ENCODE measurements at places on chromosomes 5 and 9. TPM values are rescaled to one million over a fixed set of nuclear protein-coding genes. Genes with fewer than 3 reads are reported as not detected.

MARCHF3 gene
- 7.8 TPM for total RNA-seq

PRXL2C gene
- total RNA-seq = 19.5 TPM

ARSK gene
- total RNA-seq = 2.6 TPM

FAM114A2 gene
- total RNA-seq = 21.1 TPM

TMEM174 gene
- total RNA-seq = not detected

OLFML2A gene
- total RNA-seq = 0.31 TPM

QRFP gene
- total RNA-seq = not detected

CCL27 gene
- 0.21 TPM for total RNA-seq

TJP2 gene
- total RNA-seq = 16.1 TPM

CCL28 gene
- total RNA-seq = 8.8 TPM

EGR1 gene
- 36.6 TPM for total RNA-seq

OGN gene
- total RNA-seq = 0.21 TPM

SLC6A3 gene
- not detected for total RNA-seq

NIM1K gene
- total RNA-seq = 0.21 TPM

PLPP7 gene
- 0.52 TPM for total RNA-seq

IRX2 gene
- not detected for total RNA-seq

SLC34A3 gene
- not detected for total RNA-seq

TRIM7 gene
- total RNA-seq = 1.9 TPM

PPP3R2 gene
- not detected for total RNA-seq

HRH2 gene
- 10.6 TPM for total RNA-seq

BTNL9 gene
- total RNA-seq = 0.21 TPM

SRD5A1 gene
- total RNA-seq = 8.8 TPM

NUTM2G gene
- total RNA-seq = not detected

SPINK4 gene
- total RNA-seq = not detected

CBY3 gene
- total RNA-seq = 0.52 TPM

GARIN3 gene
- not detected for total RNA-seq

PCDHGA5 gene
- total RNA-seq = 0.21 TPM

COL15A1 gene
- not detected for total RNA-seq

LOX gene
- 0.42 TPM for total RNA-seq

IFNA13 gene
- not detected for total RNA-seq

ADGRD2 gene
- total RNA-seq = 0.10 TPM

SLC1A3 gene
- 3.9 TPM for total RNA-seq

SCGB3A1 gene
- total RNA-seq = not detected

HMMR gene
- 0.84 TPM for total RNA-seq

FAM151B gene
- 5.6 TPM for total RNA-seq

SRP19 gene
- 63.2 TPM for total RNA-seq

JAKMIP2 gene
- total RNA-seq = 1.2 TPM

SCGB3A2 gene
- total RNA-seq = not detected

LRRC19 gene
- not detected for total RNA-seq

OMD gene
- total RNA-seq = not detected

PCDHA9 gene
- total RNA-seq = not detected

SKP2 gene
- 7.6 TPM for total RNA-seq

SLC46A2 gene
- total RNA-seq = 0.94 TPM

SMIM3 gene
- 40.7 TPM for total RNA-seq

CACNA1B gene
- total RNA-seq = under 0.01 TPM

CDKN2A gene
- 1.2 TPM for total RNA-seq

CAMSAP1 gene
- 17.2 TPM for total RNA-seq

TMEM171 gene
- total RNA-seq = not detected

TAF11L10 gene
- not detected for total RNA-seq

GPR107 gene
- total RNA-seq = 19.8 TPM

ARPC5L gene
- 29.3 TPM for total RNA-seq

PLAC8L1 gene
- not detected for total RNA-seq
